ENCODE measurements at places on chromosomes 13 and 19.

- DNase-seq = no peak
Measured at GRCh38 chr13:95356916-95357315, 55.7 kb upstream of the ABCC4 start.

GRCh38 chr19:31351056-31351854 is 2.0 kb upstream of the TSHZ3 start:
- DNase-seq = no peak

DNA sequence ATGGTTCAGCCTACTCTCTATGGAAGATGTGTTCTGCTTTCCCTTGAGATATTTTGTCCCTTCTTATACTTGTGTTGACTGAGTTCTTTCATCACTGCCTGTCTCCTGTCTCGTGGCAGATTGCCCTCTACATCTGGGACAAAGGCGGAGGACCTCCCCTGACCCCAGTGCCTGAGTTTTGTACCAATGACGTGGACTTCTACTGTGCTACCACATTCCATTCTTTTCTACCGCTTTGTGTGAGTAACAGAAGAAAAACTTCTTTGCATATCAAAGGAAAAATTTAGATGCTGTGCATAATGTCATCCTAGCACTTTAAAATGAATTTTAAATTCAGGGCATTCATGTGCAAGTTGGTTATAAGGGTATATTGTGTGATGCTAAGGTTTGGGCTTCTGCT is 74.6 kb downstream of the B3GLCT start:
- DNase-seq = no peak

- DNase-seq = no peak
Measured at GRCh38 chr13:95955255-95955654, 97.9 kb downstream of the UGGT2 start.

- no peak for DNase-seq
Measured at GRCh38 chr13:86922936-86923335, 748.2 kb upstream of the SLITRK5 start.

DNA sequence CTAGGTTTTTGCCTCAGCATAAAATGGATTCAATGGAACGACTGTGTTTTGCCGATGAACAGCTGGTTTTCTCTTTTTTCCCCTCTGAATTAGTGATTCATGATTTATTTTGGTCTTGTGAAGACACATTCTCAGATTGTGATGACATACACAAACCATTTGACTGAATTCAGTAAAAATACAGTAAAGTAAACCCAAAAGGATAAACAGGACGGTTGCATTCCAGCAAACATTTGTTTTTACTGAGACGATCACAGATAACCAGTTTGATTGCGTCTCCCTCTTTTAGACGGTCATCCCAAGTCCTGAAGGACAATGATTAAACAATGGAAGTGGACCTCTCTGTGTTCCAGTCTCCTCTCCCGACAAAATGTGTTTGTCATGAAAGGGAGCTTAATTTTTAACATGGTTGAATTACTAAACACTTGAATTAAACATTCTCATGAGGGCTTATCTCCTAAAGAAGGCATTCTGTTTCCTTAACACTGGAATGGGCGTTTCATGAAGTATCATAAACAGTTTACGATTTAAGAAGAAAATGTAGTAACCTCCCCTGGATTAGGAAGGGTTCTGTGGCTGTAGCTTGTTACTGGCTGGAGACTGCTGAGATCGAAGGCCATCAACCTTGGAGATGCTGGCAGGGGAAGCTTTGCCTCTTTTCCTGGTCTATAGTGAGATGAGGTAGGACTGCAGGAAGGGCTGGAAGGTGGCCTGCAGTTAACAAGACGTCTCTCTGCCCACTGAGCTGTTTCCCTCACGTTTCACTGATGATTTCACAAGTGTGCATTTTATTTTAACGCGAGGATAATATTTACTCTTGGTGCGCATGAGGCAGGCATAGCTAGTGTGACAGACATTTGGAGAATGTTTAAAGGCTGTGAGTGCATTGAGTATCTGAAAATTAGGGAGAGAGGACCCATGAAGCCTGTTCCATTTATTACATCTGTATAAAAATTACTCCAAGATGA is 457.9 kb downstream of the FGF9 start:
- no peak for DNase-seq

DNA sequence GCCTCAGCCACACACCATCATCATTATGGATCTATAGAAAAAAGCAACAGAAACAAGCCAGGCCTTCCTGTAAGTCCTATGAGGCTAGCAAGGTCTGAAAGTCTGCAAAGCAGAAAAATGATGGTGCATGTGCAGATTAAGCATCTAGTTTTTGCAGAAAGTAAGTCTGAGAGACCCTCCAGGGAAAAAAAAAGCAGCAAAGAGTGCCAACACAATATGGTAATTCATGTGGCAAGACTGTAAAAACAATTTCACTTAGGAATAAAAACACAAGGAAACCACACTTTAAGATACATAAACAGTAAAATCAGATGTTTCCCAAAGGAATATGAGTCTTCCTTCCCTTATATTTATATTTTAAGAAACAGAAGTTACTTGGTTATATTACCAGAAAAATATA is 112.3 kb upstream of the FBXL3 start:
- no peak for DNase-seq

GRCh38 chr13:59352600-59352999 is 811.1 kb downstream of the DIAPH3 start:
- no peak for DNase-seq

- DNase-seq = no peak
Measured at GRCh38 chr13:106865716-106866440, 297.9 kb upstream of the ARGLU1 start.

- no peak for DNase-seq
Measured at GRCh38 chr19:18951721-18952281, 10.8 kb upstream of the HOMER3 start.

GRCh38 chr19:19552798-19553197 is 14.7 kb downstream of the CILP2 start:
- DNase-seq = no peak

GRCh38 chr19:39492788-39493187 is 6.0 kb upstream of the DLL3 start:
- no peak for DNase-seq

- no peak for DNase-seq
Measured at GRCh38 chr13:27559719-27560118, 60.6 kb downstream of the LNX2 start.

GRCh38 chr13:37229931-37230330 is 124.5 kb upstream of the CSNK1A1L start:
- no peak for DNase-seq

DNA sequence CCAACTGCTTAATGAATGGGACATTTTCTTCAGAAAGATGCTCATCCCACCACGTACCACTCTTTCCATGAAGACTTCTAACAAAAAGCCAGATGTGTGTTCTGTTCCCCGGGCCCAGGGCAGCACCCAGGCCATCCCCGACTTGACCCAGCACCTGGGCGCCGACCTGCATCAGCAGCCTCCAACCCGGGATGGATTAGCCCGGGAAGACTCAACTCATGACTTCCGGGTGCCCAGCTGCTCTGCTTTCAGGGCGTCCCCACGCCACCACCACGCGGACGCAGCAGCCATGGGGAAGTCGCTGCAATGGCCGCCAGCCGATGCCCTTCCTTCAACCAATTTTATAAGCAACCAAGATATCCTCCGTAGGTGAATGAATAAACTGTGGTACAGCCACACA is 123.8 kb upstream of the TUBA3C start:
- no peak for DNase-seq

- no peak for DNase-seq
Measured at GRCh38 chr13:67803118-67803517, 573.0 kb upstream of the PCDH9 start.

DNA sequence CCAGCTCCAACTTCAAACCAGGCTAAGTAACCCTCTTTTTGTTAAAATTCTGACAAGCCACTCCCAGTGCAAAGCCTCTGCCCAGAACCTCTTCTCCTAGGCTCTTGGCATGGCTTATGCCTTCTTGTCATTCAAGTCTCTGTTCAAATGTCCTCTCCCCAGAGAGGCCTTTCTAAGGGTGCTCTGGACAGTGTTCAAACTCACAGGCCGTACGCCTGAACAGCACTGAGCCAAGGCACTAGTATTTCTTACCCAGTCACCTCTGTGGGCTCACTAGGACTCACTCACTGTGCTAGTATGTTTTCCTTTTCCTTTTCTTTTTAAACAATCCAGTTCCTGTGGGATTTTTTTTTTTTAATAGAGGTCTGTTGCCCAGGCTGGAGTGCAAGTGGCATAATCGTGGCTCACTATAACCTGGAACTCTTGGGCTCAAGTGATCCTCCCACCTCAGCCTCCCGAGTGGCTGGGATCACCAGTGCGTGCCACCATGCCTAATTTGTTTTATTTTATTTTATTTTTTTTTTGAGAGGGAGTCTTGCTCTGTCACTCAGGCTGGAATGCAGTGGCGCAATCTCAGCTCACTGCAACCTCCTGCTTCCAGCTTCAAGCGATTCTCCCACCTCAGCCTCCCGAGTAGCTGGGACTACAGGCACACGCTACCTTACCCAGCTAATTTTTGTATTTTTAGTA is 2.3 kb upstream of the ASF1B start:
- no peak for DNase-seq

GRCh38 chr13:79990048-79990447 is 350.9 kb downstream of the SPRY2 start:
- DNase-seq = no peak

- DNase-seq = no peak
Measured at GRCh38 chr13:20340759-20341171, 108.6 kb upstream of the GJB6 start.

DNA sequence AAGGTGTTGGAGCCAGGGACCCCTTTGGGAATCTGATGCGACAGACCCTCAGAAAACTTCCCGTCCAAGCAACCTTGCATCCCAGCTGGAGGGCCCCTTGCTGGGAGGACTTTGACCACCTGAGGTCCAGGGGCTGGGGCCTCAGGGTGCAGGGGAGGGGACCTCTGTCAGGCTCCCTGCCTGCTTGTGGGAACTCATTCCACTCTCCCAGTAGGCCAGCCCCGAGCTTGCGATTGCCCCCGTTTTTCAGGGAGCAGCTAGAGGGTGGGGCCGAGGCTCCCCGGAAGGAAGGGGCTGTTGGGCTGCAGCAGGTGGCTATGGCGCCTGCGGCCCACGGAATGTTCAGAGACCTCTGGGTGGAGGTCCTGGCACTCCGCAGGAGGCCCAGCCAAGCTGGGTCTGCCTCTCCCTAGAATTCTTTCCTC is 2.8 kb downstream of the GNA11 start:
- no peak for DNase-seq
